ENCODE measurements at places on chromosomes 7 and 10.
A peak's percentile ranks its signal among the peaks of the same experiment; 100 is the strongest.

DNA sequence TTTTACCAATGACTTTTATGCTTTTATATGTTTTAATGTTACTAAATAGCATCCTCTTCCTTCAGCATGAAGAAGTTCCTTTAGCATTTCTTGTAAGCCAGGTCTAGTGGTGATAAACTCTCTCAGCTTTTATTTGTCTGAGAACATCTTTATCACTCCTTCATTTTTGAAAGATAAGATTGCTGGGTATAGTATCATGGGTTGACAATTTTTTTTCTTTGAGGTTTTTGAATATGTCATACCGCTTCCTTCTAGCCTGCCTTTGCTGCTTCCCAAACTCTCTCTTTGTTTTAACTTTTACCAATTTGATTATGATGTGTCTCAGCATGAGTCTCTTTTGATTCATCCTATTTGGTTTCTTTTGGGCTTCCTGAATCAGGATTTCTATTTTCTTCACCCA is 108.2 kb upstream of the KAT6B start:
- DNase-seq = no peak

DNA sequence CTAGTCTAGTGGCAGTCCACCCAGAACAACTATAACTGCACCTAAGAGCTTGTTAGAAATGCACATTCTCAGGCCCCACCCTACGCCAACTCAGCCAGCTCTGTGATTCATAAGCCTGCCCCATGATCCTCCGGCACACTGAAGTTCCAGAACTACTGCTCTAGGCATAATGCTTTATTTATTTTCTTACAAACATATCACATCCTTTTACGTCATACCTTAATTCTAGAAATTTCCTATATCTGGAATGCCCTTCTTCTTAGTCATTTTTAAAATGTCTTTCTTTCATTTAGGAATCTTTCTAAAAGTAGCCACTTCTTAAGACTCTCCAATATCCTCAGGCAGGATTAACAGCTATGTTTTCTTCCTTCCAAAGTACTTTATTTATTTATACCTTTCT is 480.1 kb downstream of the INHBA start:
- DNase-seq = peak; percentile 69

DNA sequence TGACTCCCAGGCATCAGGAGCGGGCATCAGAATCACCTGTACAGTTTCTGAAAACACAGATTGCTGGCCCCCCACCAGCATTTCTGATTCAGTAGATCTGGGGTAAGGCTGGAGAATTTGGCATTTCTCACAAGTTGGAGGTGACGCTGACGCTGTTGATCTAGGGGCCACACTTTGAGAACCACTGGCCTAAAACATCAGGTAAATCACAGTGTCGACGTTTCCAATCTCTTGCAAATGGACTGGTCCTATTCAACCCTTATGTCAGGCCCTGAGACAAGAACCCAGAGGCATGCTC is 564.0 kb downstream of the KCNMA1 start:
- no peak for DNase-seq

DNA sequence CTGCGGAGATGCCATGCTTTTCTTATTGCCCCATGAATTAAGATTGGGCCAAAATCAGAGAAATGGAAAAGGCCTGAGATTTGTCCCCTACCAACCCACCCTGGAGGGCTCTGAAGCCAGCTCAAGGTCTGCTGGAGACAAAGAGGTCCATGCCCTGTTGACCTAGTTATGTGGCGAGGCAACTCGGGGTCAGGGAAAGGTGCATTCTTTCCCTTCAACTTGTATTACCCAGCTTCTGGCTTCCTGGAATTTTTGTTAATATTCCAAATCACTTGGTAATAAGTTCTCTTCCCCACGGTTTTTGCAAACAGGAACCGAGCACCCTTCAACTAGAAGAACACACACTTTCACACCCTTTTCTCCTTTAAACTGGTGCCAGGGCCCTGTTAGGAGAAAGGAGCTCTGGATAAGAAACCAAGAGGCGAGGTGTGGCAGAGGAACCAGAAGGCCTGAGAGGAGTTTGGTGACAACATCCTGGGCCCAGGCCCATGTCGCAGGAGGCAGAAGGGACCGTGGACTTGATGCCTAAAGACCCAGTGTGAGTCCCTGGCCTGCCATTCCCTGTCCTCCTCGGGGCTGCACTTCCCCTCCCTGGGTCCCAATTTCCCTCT is 12.5 kb upstream of the SFRP5 start:
- no peak for DNase-seq

- DNase-seq = no peak
These were observed 46.3 kb downstream of the LBX1 start for GRCh38 chr10:101182936-101183335.

DNA sequence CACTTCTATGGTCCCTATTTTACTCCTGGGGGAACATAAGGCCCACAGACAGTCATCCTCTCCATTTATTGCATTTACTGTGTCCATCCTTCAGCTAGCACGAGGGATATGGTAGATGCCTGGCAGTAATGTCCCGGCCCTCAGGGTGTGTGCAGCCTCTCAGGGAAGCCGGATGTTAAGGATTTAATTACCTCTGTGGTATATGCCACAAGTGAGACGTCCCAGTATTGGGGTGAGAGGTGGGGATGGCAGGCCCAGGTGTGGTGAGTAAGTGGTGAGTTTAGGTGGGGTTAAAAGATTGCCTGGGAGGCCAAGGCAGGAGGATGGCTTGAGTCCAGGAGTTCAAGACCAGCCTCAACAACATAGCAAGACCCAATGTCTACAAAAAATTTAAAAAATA is 144.9 kb downstream of the SH3PXD2A start:
- no peak for DNase-seq

DNA sequence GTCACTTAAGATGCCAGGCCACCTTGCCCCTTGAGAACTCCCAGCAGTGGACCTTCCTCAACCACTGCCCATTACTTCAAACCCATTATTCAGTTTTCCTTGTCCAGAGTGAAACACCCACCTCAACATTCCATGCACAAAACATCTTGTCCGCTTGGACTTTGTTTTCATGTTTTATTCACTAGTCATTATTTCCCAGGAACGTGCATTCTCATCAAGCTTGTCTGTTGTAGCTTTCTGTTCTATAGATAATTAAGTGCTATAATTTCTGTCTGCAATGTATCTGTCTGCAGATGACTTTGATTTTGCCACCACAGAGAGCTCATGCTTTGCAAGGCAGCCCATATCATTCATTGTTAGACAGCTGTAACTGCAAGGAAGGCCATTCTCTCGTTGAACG is 117.4 kb downstream of the RAB18 start:
- DNase-seq = no peak

GRCh38 chr7:47392241-47392759 is 189.6 kb downstream of the TNS3 start:
- DNase-seq = peak; percentile 98

DNA sequence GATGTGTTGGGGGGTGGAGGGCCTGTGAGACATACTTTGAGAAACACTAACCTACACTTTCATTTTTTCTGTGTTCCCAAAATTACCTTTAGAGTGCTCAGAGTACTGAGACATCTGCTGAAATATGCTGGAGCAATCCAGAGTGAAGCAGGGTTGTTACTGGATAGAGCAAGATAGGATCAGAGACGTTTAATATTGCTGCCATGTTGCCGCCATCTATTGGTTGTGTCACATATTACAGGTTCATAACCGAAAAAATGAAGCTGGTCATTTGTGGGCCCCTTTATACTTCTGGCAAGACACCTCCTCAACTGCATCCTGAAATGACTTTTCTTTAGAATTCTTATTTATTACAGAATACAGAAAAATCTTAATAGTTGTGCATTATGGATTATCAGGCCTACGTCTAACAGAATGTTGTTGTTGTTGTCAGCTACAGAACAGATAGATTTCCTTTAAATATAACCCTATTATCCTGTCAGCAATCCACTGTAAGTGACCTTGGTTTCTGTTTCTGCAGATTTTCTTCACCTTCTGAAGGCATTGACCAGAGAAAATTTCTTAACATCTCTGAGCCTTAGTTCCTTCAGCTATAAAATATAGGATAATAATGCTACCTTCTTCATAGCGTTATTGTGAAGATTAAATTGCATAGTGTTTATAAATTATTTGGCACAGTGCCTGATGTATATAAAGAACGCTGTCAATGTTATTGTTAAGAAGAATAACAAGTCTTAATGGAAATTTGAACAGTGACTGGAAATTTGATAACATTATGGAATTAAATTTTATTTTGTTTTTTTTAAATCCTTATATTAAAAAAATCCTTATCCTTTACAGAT is 16.2 kb upstream of the DLD start:
- DNase-seq = peak; percentile 64
